ENCODE measurements at places on chromosomes 16 and 17.

GRCh38 chr16:86625821-86626220 is 47.5 kb downstream of the FOXL1 start:
- no peak for DNase-seq

- DNase-seq = no peak
Observed at GRCh38 chr17:35725802-35726126, 5.7 kb upstream of the RASL10B start.

- no peak for DNase-seq
Observed at GRCh38 chr17:64001091-64001579, 3.0 kb downstream of the PRR29 start.

- DNase-seq = no peak
Observed at GRCh38 chr17:49734515-49735490, 27.0 kb upstream of the SLC35B1 start.

DNA sequence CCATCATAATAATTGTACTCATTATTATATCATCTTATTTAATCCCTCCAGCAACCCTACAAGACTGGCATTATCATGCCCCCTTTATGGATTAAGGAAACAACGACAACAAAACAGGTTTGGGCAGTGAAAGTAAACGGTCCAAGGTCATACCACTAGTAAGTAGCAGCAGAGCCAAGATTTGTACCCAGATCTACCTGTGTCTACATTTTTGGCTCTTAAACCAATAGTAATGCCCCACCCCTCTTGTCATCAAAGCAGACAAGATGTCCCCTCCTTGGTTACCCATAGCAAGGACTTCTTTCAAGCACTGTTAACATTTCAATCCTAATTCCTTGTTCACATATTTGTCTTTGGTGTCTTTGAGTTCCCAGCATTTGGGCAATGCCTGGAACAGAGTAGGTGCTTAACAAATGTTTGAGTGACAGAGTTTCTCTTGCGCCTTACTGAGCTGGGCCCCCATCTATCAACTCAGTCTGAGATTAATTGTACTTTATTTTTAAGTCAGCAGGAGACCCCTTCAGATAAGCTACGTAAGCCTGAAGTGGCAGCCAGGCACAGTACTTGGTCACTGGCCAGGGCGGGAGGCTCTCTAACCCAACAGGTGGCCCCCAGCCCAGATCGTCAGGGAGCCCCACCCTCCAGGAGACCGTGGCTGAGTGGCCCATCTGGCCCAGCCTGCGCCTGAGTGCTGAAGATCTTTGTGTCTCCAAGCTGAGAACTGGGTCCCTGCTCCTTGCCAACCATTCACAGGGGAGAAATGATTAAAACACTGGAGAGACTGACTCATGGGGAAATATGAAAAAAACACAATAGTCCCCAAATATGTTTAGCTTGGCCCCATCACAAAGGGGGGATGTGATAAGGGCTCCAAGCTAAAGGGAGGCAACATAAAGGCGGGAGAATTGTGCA is 75.8 kb downstream of the AXIN2 start:
- no peak for DNase-seq

DNA sequence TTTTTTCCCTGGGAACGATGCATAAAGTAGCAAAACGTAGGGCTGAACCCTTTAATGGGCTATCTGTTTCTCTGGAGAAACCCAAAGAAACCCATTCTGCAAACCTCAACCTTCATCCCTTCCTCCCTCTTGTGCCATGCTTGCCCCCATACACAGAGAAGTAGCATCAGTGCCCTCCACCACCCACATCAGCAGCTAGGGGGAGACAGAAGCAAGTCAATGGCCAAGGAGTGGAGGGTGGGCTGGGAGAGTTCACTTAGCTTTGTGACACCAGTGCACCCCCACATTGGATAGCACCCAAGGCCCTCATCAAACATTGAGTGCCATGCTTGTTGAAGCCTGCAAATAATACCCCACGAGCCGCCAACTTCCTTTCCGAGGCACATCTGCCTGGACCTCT is 282.4 kb downstream of the ABCC12 start:
- no peak for DNase-seq

DNA sequence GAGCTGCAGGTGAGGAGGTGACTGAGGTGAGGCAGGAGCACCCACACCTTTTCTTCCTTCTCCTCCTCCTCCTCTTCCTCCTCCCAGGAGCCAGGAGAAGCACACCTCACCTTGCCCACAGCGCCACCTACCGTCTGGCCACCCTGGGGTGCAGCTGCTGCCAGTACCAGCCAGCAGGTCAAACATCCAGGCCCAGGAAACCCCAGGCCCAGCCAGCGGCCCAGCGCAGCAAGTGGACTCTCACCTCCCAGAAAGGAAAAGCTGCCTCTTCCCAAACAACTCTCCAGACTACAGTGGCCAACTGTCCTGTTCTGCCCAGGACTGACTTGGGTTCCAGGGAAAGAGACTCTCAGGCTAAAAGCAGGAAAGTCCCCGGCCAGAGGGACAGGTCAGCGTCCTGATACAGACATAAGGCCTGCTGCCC is 22.7 kb downstream of the PEMT start:
- DNase-seq = no peak

- no peak for DNase-seq
Observed at GRCh38 chr17:59409336-59410048, 78.0 kb downstream of the YPEL2 start.

- DNase-seq = no peak
Observed at GRCh38 chr17:44110011-44110686, 13.3 kb downstream of the HDAC5 start.

DNA sequence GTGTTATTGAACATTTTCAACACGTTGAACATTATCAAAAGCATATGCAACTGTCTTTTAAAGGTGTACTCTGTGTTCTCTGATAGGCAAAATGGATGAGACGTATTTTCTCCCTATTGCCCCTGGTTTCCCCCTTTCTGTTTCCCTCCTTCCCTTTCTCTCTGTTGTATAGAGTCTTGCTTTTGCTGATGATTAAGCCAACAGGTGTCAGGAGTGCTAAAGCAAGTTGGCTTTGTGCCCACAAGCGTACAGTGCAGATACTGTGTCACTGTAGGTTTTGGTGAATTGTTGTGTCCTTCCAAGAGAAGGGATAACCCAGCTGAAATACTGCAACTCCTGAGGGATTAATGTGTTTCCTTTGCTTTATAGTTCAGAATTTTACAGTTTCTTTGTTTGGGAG is 74.4 kb downstream of the COX10 start:
- no peak for DNase-seq

GRCh38 chr17:45656527-45657181 is 127.5 kb upstream of the CRHR1 start:
- DNase-seq = no peak

GRCh38 chr17:35868737-35869136 is at the start of gene HEATR9:
Gene HEATR9 (minus strand): TSS chr17:35868891. CDS start chr17:35868742, 149 bp downstream.
- DNase-seq = no peak

GRCh38 chr17:78397681-78398101 is 19.2 kb downstream of the PGS1 start:
- no peak for DNase-seq

- no peak for DNase-seq
Observed at GRCh38 chr17:46043606-46044005, 44.6 kb downstream of the STH start.

DNA sequence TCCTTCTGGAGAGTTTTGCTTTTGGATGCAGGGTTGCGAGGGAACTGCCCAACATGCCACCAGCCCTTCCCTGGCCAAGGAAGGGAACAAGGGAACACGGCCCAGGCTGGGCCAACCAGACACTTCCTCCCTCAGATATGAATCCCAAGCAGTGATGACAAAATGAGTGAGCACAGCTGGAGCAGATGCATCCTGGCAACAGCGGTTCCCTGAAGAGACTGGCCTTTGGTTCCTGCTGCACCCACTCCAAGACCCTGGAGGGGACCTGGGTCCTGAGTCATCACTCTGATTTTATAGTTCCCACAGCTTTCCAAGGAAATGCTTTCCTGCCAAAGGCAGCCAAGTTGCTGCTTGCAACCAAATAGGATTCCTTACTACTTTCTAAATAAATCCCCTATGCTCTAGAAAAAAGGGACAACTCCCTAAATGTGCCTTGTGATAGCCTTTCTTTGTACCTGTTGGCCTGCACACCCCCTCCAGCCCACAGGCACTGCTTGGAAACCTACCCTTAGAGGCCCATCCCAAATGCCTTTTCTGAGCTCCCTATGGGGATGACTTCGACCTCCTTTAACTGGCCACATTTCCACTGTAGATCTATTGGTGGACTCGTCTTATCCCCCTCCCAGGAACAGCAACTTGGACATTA is 5.3 kb downstream of the ST3GAL2 start:
- no peak for DNase-seq

- DNase-seq = no peak
Observed at GRCh38 chr17:41739661-41740352, 5.4 kb upstream of the HAP1 start.

DNA sequence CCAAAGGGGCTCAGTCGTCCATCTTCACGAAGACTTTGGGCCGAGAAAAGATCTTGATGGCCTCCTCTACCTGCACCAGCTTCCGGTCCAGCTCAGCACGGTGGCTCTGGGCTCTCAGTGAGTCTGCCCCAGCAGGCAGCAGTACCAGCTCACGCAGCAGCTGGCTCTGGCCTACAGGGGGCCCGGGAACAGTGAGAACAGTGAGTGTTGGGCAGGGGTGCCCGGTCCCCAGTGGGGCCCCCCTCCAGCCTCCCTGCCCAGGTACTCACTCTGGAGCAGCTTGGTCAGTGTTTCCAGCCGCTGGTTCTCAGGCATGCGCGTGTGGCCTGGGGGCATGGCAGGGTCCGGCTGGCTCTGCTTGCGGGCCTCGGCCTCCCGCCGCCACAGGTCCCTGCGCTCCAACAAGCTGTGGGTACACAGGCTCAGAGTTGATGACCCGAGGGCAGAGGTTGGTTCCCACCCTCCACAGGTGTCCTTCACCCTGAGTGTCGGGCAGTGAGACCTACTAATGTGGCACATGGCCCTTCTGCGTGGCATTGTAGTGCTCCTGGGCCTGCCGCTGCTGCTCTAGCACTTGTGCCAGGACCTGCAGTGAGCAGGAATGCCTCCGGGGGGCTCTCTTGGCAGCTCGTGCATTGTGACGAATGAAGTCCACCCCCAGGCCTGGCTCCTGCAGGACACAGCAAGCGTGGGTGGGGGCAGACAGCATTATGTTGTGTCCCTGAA is 2.6 kb downstream of the PARD6A start:
- no peak for DNase-seq

- no peak for DNase-seq
Observed at GRCh38 chr17:72409405-72410002, 288.7 kb downstream of the SOX9 start.

DNA sequence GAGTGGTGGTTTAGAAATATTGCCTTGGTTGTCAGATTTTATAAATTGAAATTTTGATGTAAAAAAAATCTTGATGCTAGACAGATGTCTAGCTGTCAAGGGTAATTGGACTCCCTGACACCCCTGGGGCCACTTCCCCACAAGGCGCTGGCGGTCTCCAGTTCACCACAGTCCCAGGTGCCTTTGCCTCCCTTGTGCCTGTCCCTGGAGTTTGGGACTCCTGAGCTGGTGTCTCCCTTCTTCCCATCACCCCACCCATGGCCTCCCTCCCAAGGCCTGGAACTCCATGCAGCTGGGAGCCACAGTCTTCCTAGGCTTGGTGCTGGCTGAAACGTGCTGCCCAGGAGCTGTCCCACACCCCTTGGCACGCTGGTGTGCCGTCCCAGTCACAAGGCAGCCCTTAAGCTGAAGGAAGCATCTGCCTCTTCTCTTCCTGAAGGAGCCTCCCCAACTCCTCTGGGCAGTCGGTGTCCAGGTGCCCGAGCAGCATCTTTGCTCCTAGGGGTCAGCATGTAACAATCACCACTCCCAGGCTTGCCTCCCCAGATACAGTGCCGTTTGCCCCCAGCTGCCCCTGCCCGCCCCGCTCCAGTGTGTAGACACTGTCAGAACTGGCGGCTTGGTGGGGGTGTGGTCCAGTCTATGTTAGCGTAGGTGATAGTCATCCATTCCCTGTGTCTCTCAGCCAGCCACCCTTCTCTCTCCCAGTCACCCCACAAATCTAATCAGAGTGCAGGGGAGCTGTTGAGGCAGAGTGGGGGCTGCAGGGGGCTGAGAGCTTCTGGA is 26.2 kb downstream of the POLR3E start:
- DNase-seq = no peak

GRCh38 chr16:49431040-49431439 is 57.4 kb downstream of the C16orf78 start:
- DNase-seq = no peak

DNA sequence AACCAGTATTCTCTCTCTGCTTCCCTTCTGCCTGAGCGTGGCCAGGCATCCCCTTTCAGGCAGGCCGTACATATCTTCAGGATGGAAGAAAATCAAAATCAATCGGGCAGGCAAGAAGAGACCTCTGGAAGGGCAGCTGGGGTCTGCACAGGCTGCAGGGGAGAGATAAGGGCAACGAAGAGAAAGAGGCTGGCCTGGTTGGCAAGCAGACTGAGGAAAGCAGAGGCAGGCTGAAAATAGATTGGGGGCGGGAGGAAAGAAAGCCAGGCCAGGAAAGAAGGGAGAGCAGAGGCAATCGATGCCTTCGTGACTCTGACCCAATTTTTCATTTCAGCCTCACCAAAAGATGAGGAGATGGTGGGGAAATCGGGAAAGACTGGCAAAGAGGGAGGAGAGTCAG is 18.1 kb downstream of the PIPOX start:
- no peak for DNase-seq

- DNase-seq = no peak
Observed at GRCh38 chr17:72099919-72100318, 20.9 kb upstream of the SOX9 start.

DNA sequence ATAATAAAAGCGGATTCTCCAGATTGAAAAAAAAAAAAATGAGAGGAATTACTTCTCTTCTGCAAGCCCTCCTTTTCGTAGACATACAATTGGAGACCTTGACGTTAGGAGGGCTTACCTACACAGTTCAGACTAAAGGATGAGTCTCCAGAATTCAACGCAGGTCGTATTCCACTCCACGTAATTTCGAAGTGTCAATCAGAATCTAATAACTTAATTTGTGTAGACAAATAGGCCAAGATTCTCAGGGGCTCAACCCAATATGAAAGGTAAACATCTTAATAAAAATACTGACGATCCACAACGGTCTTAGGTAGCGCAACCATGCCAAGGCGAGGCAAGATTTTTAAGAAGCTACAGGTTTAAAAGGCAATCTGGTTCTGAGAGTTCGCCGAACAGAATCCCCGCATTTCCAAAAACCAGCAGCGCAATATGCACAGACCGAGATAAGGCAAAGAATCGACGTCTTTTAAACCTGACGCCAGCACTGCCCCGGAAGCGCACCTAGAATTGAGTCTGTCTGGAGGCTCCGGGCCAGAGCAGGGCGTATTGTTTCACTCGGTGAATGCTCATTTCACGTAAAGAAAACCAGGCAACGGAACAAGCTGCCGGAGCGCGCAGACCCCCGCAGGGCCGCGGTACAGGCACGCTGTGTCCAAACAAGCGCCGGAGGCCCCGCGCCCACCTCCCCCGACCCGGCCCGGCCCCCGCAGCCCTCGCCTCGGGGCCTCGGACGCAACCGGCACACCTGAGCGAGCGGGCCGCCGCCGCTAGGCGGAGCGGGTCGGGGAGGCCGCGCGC is 623 bp downstream of the MBTPS1 start:
- DNase-seq = peak; percentile 15

- no peak for DNase-seq
Observed at GRCh38 chr16:31262084-31262483, 2.3 kb downstream of the ITGAM start.

All from activated CD8-positive, alpha-beta memory T cell treated with anti-CD3 and anti-CD28 coated beads for 4 hours (primary cell).